CD14-positive monocyte (primary cell): ENCODE measurements at places on chromosomes 3 and 15.

DNA sequence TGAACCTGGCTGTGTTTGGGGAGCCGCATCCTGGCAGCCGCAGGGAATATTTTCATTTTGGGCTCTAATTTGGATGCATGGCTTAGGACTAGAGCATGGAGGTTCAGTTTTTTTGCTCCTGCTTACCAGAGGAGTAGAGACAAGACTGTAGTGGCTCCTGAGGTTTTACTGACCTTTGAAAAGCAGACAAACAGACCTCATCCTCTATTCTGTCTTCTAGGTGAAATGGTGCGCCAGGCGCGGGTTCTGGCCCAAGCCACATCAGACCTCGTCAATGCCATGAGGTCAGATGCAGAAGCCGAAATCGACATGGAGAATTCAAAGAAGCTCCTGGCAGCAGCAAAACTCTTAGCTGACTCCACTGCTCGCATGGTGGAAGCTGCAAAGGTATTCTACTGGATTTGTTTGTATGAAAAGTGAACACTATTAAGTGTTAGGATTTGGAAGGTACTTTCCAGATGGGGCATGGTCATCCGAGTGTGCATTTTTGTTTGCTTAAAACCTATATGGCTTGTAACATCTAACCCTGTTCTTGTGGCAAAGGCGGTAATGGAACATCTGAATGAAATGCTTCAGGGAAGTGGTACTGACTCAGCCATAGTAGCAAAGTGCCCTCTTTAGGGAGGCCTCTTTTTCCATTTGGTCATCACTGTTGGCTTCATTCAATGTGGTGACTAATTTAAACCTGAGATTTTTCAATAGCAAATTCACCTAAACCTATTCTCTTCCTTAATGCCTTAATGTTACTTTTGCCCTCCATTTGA lies 330.7 kb upstream of the TPM1 start:
- H3K4me1 ChIP-seq, result no peaks in the 10 kb centered on the region
- H3K4me3 ChIP-seq, result no peak overlapping the region
- no peak for DNase-seq

DNA sequence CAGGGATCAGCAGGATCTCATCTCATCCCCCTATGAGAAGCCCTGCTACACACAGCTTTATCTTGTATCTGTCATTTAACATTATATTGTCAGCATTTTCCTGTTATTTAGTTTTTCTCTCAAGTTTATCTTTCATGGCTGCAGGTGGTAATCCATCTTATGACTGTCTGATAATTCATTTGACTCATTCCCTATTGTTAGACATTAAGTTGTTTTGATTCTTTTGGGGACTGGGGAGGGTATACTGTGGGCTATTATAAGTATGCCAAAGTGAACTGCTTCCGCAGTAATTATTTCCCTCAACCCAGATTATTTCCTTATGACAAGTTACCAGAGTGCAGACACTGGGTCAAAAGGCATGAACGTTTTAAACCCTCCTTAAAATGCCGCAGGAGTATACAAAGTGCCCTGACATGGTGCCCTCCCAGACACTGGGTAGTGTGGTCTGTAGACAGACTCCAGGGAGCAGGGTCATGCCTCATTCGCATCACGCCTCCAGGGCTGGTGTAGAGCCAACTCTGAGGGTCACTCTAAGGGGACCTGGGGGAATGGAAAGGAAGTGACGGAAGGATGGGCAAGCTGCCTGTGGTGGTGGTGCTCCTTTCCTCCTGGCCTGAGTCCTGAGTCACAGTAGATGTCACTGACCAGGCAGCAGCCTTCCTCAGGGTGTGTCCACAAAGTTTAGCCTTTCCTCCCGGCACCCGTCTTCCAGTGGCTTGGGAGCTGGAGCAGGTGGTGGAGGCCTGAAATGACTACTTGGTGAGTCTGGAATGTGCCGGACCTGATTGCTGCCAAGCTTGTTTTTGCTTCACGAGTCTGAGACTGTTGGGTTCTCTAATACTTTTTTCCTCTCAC lies 11.6 kb downstream of the GPR160 start:
- no peak for DNase-seq
- H3K4me3 ChIP-seq, result no peak overlapping the region
- H3K36me3 ChIP-seq, result no peaks in the 10 kb centered on the region
- H3K27ac ChIP-seq, result no peak overlapping the region
- H3K4me1 ChIP-seq, result peaks cover 16% of the 10 kb centered on the region

DNA sequence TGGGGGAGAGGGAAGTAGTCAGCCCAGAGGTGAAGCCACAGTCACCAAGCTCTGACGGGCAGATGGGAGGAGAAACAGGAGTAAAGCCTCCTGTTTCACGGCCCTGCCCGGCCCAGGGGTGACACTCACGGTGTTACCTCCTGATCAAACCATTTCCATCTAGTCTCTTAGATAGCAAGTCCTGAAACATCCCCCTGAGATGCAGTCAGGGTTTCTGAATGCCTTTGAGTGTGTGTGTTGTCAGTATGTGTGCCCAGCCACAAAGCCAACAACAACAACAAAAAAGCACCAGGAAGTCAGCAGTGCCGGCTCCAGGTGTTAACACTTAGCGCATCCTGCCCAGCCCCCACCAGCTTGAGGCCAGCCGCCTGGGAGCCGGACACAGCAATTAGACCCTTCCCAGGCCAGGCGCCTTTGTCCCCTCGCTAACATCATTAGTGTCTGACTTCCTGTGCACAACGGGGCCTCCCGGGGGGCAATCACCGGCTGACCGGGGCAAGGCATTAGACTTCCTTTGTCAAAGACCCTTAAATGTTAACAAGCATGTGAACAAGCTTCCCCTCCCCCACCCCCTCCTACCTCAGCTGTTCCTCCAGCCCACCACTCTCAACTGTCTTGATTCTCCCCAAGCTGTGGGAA lies 34.5 kb downstream of the IL17RD start:
- H3K36me3 ChIP-seq, result no peaks in the 10 kb centered on the region
- no peaks in the 10 kb centered on the region for H3K27me3 ChIP-seq
- H3K4me3 ChIP-seq, result no peak overlapping the region

DNA sequence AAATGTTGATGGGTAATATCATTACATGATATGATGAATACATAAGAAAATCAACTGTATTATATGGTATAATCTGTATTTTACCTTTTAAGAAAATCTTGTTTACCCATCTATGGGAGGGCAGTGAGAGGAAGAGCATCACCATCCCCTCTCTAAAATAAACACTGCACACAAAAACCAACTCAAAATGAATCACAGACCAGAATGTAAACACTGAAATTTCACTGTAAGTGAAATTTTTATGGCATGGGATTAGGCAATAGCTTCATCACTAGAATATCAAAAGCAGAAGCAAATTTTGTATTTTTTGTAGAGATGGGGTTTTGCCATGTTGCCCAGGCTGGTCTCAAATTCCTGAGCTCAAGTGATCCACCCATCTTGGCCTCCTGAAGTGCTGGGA lies 26.2 kb downstream of the IFT80 start:
- no peak overlapping the region for H3K4me3 ChIP-seq
- DNase-seq, result no peak
- no peaks in the 10 kb centered on the region for H3K4me1 ChIP-seq
- H3K27ac ChIP-seq, result no peak overlapping the region
- peaks cover 31% of the 10 kb centered on the region for H3K36me3 ChIP-seq
- no peaks in the 10 kb centered on the region for H3K27me3 ChIP-seq

- peaks cover 5% of the 10 kb centered on the region for H3K4me1 ChIP-seq
- no peak overlapping the region for H3K4me3 ChIP-seq
These were observed 507.6 kb downstream of the FHIT start for GRCh38 chr3:60743631-60744164.

DNA sequence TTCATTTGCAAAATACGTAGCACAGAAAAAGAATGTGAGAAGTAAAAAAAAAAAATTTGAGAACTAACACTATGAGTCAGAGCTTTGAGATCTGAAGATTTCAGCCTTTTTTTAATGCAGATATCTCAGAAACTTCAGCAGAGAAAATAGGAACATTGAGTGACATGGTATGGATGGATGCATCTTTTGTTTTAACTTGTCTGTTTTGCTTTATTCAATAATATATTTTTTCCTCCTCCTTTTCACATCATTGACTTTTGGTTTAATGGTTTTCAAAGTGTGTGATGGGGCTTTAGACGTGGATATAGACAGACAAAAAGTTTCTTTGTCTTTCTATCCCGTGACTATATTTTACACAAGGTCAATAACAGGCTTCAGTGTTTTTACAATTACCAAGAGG lies 426.7 kb upstream of the FRG2C start:
- peaks cover 13% of the 10 kb centered on the region for H3K4me1 ChIP-seq
- no peaks in the 10 kb centered on the region for H3K36me3 ChIP-seq
- no peak for DNase-seq
- H3K27ac ChIP-seq, result no peak overlapping the region

GRCh38 chr3:33096093-33096868 lies 665 bp downstream of the GLB1 start:
- H3K4me3 ChIP-seq, result peak overlapping the region; percentile 77
- H3K27ac ChIP-seq, result peak overlapping the region; percentile 79
- peaks cover 24% of the 10 kb centered on the region for H3K4me1 ChIP-seq
- peak; percentile 63 for DNase-seq
- no peaks in the 10 kb centered on the region for H3K27me3 ChIP-seq

DNA sequence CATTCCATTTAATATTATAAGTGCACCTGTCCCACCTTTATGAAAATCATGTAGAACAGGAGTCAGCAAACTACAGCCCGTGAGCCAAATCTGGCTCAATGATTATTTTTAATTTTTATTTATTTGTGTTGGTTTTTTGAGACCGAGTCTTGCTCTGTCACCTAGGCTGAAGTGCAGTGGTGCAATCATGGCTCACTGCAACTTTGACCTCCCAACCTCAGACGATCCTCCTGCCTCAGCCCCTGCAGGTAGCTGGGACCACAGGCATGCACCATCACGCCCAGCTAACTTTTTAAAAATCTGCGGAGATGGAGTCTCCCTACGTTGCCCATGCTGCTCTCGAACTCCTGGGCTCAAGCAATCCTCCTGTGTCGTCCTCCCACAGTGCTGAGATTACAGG lies 42.0 kb downstream of the MYO1E start:
- DNase-seq, result no peak
- peaks cover 29% of the 10 kb centered on the region for H3K4me1 ChIP-seq
- H3K36me3 ChIP-seq, result no peaks in the 10 kb centered on the region
- no peak overlapping the region for H3K4me3 ChIP-seq
- H3K27ac ChIP-seq, result no peak overlapping the region

- H3K4me1 ChIP-seq, result no peaks in the 10 kb centered on the region
- H3K4me3 ChIP-seq, result no peak overlapping the region
- H3K27ac ChIP-seq, result no peak overlapping the region
- no peaks in the 10 kb centered on the region for H3K36me3 ChIP-seq
- no peak for DNase-seq
- H3K27me3 ChIP-seq, result no peaks in the 10 kb centered on the region
These were observed 251.8 kb downstream of the MAGI1 start for GRCh38 chr3:65786890-65787289.

GRCh38 chr15:49664716-49665115 lies 43.9 kb downstream of the DTWD1 start:
- no peak overlapping the region for H3K27ac ChIP-seq
- H3K4me1 ChIP-seq, result no peaks in the 10 kb centered on the region
- no peaks in the 10 kb centered on the region for H3K27me3 ChIP-seq
- H3K36me3 ChIP-seq, result no peaks in the 10 kb centered on the region

- H3K4me3 ChIP-seq, result no peak overlapping the region
- H3K27ac ChIP-seq, result no peak overlapping the region
- no peaks in the 10 kb centered on the region for H3K36me3 ChIP-seq
- DNase-seq, result no peak
These were observed 58.7 kb downstream of the FOXB1 start for GRCh38 chr15:60062826-60063225.

DNA sequence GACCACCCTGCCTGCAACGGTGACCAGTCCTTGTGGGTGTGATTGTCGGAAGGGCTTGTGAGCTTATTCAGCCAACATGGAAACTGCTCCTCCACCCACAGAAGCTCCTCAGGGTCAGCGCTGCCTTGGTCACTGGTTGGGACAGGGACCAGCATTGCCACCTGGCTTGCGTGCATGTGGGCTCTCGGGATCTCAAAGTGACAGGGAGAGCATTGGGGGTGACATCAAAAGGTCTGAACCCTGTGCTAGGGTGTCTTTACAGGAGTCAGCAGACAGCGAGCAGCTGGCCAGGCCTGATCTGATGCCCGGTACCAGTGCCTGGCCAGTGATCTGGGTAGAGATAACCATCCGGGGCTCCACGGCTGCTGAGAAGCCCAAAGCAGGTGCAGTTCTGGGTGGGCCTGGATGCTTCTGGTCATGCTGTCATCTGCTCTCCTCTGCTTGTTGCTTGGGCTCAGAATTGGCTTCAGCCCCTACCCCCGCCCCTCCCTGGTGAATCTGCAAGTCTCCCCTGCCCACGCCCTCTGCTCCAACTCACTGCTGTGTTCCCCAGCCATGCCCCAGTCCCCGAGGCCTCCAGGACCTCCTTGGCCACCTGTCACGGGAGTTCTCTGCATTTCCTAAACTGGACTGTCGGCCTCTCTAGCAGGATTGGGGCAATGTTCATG lies 134.8 kb downstream of the NSMCE3 start:
- no peaks in the 10 kb centered on the region for H3K4me1 ChIP-seq
- no peaks in the 10 kb centered on the region for H3K36me3 ChIP-seq
- DNase-seq, result no peak
- H3K4me3 ChIP-seq, result no peak overlapping the region
- H3K27ac ChIP-seq, result no peak overlapping the region
- H3K27me3 ChIP-seq, result no peaks in the 10 kb centered on the region
